Germinal center (tissue), 1 donor: ENCODE measurements at places on chromosomes 12 and 14.

- DNase-seq, result no peak
These were observed 136.2 kb downstream of the NDUFA12 start for GRCh38 chr12:94867066-94867855.

DNA sequence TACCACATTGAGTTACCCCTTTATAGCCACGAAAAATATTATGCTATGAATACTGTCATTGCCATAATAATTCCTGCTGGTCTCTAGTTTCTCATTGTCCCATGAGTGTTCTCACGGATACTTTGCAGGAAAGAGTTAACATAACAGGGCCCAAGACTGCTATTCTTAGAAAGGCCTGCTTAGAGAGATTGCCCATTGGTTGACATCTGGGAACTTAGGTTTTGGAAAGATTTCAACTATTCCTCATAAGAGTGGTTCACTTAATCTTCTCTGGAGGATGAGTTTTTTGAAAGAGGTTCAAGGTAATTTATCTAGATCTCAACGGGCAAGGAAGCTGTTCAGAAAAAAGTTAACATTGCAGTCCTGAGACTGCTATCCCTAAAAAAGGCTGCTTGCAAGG, 18.4 kb upstream of the PRPF39 start:
- DNase-seq, result no peak

DNA sequence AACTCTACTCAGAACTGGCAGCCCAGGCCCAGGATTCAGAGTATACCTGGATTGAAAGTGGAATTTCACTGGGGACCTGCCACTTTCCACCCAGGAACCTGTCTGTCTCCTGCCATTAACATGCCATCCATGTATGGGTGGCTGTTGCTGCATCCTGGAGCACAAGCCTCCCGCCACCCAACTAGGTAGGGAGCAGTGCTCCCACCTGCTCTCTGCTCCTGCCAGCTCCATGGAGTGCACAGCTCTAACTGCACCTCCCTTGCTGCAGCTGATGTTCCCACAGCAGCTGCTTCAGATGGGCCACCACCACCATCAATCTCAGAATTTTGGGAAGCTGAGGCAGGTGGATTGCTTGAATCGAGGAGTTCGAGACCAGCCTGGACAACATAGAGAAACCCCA, 17.1 kb upstream of the NTS start:
- DNase-seq, result no peak

DNA sequence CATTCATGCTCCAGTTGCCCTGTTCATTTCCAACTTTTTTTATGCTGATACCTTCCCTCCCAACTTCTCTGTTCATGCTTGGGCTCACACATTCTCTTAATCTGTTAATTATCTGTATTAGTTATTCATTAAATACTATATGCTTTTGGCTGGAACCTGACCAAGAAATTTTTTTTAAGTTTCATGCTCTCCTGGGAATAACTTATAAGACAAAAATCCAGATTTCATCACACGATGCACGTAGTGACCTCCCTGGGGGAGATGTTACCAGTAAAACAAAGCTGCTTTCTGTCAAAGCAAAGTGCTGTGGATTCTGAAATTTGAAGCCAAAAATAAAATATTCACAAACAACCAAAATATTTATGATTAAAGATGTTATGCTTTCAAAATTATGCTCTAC, 215.0 kb upstream of the USP15 start:
- no peak for DNase-seq

DNA sequence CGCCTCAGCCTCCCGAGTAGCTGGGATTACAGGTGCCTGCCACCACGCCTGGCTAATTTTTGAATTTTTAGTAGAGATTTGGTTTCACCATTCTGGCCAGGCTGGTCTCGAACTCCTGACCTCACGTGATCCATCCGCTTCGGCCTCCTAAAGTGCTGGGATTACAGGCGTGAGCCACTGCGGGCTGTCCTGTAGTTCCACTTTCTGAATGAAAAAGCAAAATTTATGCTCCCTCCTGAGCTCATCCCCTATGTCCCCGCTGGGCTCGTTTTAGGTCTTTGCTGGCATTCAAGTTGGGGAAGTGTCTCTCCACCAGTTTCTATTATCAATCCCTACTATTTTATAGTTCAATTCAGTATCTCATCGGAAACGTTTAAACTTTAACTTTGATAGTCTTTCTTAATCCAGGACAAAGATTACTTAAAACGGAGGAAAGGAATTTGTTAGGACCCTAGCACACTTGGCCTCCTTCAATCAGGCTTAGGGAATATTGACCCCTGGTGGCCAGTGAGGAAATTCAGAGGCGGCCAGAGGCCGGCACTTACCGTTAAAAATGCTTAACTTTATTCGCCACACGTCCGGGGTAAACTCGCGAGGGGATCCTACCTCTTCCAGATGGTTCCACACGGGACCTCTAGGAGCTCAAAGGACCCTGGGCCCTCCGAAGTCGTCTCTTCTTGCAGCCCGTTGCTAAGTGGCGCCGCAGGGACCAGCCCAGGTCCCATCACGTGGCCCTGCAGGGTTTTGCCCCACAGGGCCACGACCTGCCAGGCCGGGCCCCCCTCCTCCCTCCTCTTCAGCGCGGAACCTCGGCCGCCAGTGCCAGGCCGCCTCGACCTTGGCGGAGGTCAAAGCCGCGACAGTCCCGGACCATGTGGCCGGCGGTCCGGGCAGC, 11.4 kb upstream of the DNAL1 start:
- peak; percentile 50 for DNase-seq
